ENCODE measurements at places on chromosomes 12 and 14.
A peak's percentile ranks its signal among the peaks of the same experiment; 100 is the strongest.

- H3K4me1 ChIP-seq: no peaks in the 10 kb centered on the region
- no peak overlapping the region for H3K4me3 ChIP-seq
- peak; percentile 75 for DNase-seq
- H3K36me3 ChIP-seq: no peaks in the 10 kb centered on the region
These were observed 6.6 kb downstream of the LHX5 start for GRCh38 chr12:113464852-113465719.

- H3K36me3 ChIP-seq: peaks cover 8% of the 10 kb centered on the region
- H3K4me3 ChIP-seq: no peak overlapping the region
- H3K4me1 ChIP-seq: no peaks in the 10 kb centered on the region
- H3K27ac ChIP-seq: no peak overlapping the region
- no peak for DNase-seq
These were observed 21.7 kb downstream of the L2HGDH start for GRCh38 chr14:50290306-50290705.

GRCh38 chr12:100168562-100168961 is 25.9 kb upstream of the BLTP3B start:
- no peak overlapping the region for H3K4me3 ChIP-seq

- H3K36me3 ChIP-seq: no peaks in the 10 kb centered on the region
- H3K27me3 ChIP-seq: peaks cover 31% of the 10 kb centered on the region
- H3K27ac ChIP-seq: no peak overlapping the region
- H3K4me1 ChIP-seq: no peaks in the 10 kb centered on the region
- no peak overlapping the region for H3K4me3 ChIP-seq
These were observed 13.4 kb upstream of the SLC38A4 start for GRCh38 chr12:46839232-46839631.

DNA sequence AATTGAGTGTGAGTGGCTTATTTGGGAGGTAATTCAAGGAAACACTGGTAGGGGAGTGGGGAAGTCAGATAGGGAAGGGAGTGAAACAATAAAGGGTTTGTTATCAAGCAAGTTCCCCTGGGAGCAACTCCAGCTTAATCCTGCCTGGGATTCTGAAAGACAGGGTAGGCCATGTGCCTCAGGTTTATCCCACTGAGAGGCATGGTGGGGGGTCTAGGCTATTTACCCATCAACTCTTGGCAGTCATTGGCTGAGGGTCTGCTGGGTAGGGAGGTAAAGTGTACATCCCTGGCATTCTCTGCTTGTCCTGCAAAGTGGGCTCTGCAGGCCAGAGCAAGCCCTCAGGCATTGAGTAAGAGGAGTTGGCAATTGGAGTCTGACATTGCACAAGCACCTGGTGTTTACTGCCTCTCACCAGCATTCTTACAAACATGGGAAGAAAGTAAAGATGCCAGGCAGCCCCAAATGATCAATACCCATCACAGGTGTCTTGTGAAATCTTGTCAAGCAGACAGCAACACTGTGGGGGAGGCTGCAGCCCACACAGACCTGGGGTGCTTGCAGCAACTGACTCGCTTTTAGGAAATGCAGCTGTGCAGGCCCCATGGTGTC is 169.3 kb downstream of the KTN1 start:
- peak; percentile 79 for DNase-seq
- H3K27ac ChIP-seq: no peak overlapping the region
- no peaks in the 10 kb centered on the region for H3K36me3 ChIP-seq
- H3K4me3 ChIP-seq: no peak overlapping the region
- H3K27me3 ChIP-seq: peaks cover 26% of the 10 kb centered on the region

DNA sequence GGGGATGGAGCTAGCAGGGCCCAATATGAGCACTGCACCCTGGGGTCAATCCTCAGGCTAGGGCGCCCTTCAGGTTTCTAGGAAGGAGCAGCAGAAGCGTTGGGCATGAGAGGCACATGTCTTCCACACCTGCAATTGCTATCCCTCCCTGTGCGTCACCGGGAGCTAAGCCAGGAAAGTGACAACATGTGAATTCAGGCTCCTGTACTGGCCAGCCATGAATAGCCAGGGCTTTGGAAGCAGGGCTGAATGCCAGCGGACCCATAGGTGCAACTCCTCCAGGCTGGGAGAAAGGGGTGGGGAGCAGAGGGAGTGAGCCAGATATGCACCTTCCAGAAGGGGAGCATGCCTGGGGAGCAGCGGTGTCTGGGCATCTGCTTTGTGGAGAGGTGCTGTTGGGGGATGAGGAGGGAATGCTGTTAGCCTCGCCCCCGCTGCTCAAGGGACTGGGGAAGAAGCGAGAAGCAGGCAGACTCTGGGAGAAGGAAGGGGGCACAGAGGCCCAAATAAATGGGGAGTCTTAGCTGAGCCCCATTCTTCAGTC is 6.1 kb downstream of the HOXC5 start:
- no peaks in the 10 kb centered on the region for H3K36me3 ChIP-seq
- no peaks in the 10 kb centered on the region for H3K4me1 ChIP-seq
- no peak for DNase-seq
- no peak overlapping the region for H3K4me3 ChIP-seq
- H3K27ac ChIP-seq: no peak overlapping the region

DNA sequence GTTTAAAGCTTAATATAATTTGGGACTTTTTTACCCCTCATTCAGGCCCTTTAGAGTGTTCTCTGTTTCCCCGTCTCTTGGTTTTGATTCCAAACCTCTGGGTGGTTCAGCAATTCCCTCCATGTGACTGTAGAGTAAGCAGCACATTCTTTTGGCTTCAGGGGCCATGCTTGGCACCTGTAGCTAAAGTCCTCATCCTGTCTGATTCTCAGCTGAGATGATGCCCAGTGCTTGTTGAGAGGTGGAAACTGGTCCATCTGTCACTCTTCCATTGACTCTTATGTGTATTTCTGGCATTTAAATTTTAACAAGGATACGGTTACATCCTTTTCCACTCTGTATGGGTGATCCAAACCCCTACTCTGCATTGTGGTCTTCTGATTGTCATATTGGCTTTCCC is 127.1 kb downstream of the DIO2 start:
- no peaks in the 10 kb centered on the region for H3K36me3 ChIP-seq
- H3K27ac ChIP-seq: no peak overlapping the region
- H3K4me3 ChIP-seq: no peak overlapping the region
- DNase-seq: no peak
- no peaks in the 10 kb centered on the region for H3K4me1 ChIP-seq
- H3K27me3 ChIP-seq: no peaks in the 10 kb centered on the region

DNA sequence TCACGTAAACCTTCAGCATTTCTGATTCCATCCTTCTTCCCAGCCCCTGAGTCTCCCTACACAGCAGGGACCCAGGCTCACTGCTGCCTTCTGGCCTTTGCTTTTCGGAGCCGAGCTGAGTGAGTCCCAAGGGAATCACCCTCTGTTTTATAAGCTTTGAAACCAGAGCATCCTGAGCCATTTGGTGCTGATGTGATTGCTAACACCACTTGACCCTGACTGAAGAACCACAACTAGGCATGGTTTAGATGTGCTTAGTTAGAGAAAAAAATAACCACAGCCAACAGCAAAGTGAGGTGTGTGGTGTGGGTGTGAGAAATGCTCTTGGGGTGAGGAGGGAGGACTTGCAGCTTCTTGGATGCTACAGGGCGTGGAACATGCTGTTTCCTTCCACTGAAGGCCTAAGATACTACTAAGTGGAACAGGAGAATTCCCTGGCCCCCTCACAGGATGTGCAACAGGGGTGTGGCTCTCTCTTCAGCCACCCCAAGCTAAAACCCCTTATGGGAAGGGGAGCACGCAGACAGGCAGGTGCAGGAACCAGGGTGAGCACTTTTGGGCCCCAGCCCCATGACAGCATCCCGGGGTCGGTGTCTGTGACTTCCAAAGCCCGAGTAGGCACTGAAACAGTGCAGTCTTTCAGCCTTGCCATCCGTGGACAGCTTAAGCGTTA is at the start of gene TC2N:
Gene TC2N, minus strand, starts transcription at position 221 of the 673 bp plus-strand sequence. CDS start 53,767 bp downstream, outside the sequence.
- no peak within 1 kb of the TSS for H3K27ac ChIP-seq
- H3K36me3 ChIP-seq: no peaks in the 10 kb centered on the region
- H3K4me3 ChIP-seq: no peak within 1 kb of the TSS
- H3K4me1 ChIP-seq: peaks cover 4% of the 10 kb centered on the region
- DNase-seq: no peak
- peaks cover 6% of the 10 kb centered on the region for H3K27me3 ChIP-seq

- H3K36me3 ChIP-seq: no peaks in the 10 kb centered on the region
- no peak overlapping the region for H3K27ac ChIP-seq
- H3K4me1 ChIP-seq: peaks cover 2% of the 10 kb centered on the region
- no peak for DNase-seq
These were observed 66.1 kb downstream of the FUT8 start for GRCh38 chr14:65478596-65478995.

DNA sequence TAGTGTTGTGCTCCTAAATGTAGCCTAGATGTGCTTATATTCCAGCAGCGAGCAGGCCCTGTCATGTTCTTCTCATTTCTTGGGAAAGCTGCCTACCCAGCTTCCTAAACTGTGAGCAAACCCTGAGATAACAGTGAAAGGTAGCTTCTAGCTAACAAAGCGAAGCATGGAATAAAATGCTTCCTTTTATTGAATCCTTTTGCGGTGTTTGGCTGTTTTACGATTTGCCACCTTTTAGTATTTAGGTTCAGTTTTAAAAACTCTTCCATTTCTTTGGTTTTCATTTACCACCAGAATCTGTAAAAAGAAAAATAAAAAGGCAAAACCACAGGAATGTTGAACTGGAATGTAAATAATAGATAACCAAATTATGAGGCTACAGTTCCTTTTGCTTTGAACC is 5.0 kb upstream of the PKP2 start:
- no peaks in the 10 kb centered on the region for H3K27me3 ChIP-seq
- DNase-seq: no peak
- H3K4me1 ChIP-seq: peaks cover 11% of the 10 kb centered on the region
- no peak overlapping the region for H3K27ac ChIP-seq
- no peaks in the 10 kb centered on the region for H3K36me3 ChIP-seq

Measured in endodermal cell (in vitro differentiated cells).